ENCODE measurements at places on chromosomes 2 and 18.

- no peak for ATAC-seq
Measured at GRCh38 chr2:132824716-132825115, 154.7 kb upstream of the LYPD1 start.

DNA sequence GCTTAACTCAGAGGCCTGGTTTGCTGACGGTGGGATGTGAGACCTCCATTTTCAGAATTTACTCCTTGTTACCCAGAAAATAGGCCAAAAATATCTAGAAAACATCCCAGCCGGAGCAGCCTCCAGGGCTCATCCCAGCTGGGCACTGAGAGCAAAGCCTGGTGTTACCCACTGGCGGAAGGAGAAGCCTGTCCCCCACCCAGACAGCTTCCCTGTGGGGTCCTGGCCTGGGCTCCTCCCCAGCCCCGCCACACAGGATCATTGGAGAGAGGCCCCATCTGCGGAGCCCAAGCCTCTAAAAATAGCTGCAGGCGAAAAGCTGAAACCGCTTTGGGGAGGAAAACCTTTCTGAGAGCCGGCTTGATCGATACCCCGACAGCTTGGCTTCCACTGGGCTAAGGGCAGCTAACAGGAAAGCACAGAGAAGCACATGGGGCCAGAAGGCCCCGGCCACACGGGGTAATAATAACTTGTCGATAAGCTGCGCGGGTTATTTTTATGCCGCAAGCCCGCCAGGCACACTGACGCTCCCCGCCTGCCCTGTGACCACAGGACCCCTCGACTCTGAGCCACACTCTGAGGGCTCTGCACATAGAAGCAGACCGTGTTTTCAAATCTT, 26.9 kb upstream of the FAHD2A start:
- ATAC-seq = no peak

DNA sequence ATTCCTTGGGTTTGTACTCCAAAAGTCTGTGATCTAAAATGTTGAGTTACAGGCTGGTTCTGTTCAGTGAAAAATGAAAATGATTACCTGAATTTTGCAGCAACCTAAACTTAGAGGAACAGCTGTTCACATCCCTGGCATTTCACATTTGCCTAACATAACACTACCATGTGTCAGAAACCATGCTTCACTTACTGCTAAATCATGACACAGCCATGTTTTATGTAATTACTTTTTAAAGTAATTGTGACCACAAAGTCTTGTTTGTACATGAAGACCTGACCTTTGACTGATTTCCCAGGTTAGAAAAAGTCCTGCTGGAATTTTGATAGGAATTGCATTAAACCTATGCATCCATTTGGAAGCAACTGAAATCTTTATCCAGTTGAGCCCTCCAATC, 79.1 kb downstream of the FAM168B start:
- no peak for ATAC-seq

GRCh38 chr2:60303680-60304079, 249.8 kb downstream of the BCL11A start:
- ATAC-seq = no peak

DNA sequence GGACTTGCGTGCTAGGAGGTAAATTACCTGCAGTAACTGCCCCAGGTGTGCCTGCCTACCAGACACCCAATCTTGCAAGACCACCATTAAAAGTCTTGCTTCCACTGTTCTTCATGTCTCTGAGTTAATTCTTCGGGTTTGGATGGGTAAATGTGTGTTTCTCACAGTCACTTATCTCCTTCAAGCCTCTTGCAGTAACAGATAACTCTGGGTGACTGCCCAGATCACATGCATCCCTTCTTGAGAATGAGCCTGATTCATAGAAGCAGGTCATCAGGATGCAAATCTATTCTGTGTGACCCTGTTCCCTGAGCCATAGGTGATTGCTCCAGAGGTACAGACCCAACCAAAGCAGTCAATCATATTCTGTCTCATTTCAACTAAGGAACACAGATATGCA, 194.6 kb downstream of the METTL4 start:
- ATAC-seq = no peak

DNA sequence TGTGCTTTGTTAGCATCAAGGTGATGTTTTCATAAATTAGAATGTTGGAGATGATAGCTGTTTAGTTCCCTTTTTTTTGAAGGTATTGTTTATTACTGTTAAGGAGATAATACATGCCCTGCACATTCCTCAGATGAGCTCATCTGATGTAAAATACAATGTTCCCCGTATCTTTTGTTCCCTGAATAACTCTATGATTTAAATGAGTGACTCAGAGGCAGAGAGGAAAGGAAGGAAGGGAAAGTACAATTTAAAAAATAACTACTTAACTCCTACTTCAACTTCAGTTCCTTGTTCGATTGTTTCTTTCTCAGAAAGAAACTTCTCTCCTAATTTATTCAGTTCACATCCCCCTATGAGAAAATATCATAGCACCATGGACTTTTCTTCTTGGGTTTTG, 208.7 kb downstream of the KCNE4 start:
- ATAC-seq = peak; percentile 31

DNA sequence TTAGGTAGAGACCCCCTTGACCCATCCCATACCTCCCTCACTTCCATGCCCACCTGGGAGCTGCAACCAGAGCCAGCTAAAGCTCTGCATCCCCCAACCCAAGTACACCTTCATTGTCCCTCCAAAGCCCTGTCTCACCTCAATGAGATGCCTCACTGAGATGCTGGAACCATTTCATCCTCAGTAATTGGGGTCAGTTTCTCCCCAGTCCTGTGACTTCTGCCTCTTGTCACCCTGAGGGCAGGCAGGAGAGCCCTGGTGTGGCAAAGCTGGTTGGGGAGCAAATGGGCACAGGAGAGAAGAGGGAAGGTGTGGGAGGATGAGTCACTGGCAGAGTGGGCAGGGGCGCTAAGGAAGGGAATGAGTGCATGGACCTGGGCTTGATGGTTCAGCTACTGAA, 27.9 kb upstream of the NT5DC4 start:
- no peak for ATAC-seq

DNA sequence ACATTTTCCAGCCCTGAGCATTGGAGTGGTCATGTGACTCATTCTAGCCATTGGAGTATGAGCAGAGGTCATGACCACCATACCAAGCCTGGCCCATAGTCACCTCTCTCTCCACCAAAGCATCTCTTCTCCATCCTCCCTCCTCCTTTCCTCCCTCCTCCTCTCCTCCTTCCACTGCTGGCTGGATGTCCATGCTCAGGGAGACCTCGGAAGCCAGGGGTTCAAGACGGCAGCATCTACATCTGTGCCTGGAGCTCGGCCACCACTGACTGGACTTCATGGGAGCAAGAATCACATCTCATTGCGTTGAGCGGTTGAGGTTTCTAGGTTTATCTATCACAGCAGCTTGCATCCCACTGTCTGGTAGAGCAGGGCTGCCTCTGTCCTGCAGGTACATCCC, 252.4 kb downstream of the NDUFA10 start:
- ATAC-seq = no peak

GRCh38 chr2:19068206-19068605, 290.2 kb downstream of the OSR1 start:
- ATAC-seq = no peak

DNA sequence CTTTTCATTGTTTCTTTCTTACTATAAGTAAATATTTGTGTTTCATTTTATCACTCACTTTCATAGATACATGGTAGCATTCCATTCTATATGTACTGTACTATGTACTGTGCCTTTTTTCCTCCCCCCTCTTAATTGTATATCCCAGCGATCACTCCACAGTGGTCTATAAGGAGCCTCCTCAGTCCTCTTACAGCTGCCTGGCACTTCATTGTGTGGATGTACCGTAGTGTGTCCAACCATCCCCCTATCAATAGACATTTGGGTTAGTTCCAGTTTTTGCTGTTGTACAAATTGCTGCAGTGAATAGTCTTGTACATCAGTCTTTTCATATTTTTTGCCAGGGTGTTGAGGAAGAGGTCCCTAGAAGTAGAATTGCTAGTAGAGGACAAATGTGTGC, 21.4 kb upstream of the DRC1 start:
- ATAC-seq = no peak

DNA sequence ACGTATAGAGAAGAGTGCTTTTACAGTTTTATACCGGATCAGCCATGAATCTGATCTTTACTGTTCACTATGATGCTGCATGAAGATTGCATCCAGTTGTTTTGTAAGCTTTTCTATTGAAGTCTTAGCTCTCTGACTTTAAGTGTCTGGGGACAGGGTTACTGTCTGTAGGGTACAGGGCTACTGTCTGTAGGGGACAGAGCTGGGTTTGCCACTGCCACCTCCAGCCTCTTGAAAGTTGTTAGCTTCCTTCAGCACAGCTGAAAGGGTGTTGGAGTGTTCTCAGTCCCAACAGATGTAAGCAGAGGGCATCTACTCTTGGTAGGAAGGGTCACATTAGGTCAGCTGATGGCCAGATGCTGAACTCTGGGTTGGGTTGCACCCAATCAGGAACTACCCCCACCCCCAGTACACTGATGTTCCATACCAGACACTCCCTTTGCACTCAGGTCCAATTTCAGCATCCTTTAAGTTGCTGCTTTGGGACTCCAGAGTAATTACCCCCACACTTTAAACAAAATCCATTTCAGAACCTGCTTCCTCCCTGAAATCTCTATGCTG, 58.0 kb downstream of the MYL12B start:
- peak; percentile 50 for ATAC-seq

GRCh38 chr2:176283291-176284068, 14.2 kb downstream of the MTX2 start:
- no peak for ATAC-seq

- ATAC-seq = no peak
Measured at GRCh38 chr2:3491306-3491705, 28.0 kb downstream of the ADI1 start.

DNA sequence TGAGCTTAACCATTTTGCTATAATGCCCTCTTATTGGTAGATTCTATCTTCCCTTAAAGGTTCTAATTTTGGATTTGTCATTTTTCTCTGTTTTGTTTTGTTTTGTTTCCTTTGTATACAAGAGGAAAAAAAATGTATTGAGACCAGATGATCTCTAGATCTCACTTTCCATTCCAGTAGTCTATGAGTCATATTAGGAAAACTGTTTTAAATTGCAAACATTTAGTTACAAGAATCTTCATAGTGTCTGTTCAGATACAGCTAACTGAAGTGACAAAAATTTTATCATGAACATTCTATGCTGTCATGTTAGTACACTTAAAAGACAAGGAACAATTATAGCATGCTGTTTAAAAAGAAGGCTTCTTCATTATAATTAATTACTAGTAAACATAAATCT, 322.8 kb downstream of the LRRTM4 start:
- no peak for ATAC-seq

DNA sequence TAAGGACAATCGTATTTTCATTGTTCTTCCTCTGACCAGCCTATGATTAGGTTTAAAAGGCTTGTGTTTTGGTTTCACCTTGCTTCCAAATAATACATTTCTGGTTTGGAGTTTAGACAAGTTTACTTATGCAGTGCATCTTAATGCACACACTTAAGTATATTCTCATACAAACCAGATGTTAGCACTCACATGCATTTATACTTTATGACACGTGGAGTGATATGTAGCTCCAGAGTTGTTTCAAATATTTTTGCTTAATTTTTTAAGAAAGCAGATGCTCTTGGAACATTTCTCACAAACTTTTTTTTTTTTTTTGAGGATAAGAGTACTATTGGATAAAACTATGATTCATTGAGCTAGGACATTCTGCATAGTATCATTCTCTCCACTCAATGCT, 109.9 kb downstream of the PDE1A start:
- ATAC-seq = no peak

- no peak for ATAC-seq
Measured at GRCh38 chr18:13527730-13528129, 198.6 kb downstream of the FAM210A start.

GRCh38 chr18:34650121-34650545, 60.0 kb upstream of the DTNA start:
- no peak for ATAC-seq

- no peak for ATAC-seq
Measured at GRCh38 chr2:127037476-127037875, 69.5 kb downstream of the BIN1 start.

DNA sequence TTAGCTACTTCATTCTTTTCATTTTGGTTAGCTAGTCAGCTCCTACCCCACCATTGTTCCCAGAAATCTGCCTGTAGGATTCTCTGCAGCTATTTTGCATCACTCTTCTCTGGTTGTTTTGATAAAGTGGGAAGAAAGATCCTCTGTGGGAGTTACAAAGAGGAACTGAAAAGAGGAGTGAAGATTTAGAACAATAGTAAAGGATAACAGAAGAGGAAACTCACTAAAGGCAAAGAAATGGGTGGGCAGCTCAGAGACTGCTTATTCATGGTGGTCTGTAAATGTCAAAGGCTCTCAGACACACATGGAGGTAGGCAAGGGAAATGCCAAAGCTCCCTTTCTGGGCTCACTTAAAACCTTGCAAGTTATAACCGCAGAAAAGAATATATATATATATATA, 17.2 kb upstream of the CD207 start:
- ATAC-seq = no peak

GRCh38 chr2:84486441-84487115, 27.5 kb upstream of the SUCLG1 start:
- peak; percentile 32 for ATAC-seq

DNA sequence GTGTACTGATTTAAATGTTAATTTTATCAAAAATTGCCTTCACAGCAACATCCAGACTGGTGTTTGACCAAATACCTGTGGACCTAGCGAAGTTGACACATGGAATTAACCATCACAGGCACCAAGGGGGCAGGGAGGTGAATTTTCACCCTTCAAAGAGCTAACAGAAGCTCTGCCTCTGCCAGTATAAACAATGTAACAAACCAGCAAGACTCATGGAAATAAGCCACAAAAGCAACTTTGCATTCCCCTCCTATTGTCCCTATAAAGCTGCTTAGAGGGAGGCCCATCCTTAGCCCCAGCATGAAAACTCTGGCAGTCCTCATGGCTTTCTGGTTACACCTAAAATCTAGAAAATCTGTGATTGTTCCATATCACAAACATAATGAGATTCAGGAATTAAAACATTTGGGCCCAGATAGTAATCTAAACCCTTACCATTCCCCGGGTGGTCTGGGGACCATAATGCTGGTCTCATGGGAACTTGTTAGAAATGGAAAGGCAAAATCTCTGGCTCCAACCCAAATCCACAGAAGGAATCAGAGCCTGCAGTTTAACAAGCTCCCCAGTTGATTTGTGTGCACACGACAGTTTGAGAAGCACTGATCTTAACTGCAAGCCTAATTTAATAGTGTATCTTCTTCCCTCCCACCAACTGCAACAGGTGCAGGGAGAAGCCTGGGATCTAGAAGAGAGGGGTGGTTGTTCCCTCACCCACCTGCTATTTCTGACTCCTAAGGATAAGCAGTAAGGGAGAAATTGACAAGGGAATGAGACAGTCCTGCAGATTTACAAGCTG, 23.1 kb downstream of the SERPINB11 start:
- ATAC-seq = no peak

GRCh38 chr2:165793161-165793778, 777 bp downstream of the GALNT3 start:
- ATAC-seq = no peak

GRCh38 chr2:322326-322725, 34.4 kb upstream of the ALKAL2 start:
- no peak for ATAC-seq

DNA sequence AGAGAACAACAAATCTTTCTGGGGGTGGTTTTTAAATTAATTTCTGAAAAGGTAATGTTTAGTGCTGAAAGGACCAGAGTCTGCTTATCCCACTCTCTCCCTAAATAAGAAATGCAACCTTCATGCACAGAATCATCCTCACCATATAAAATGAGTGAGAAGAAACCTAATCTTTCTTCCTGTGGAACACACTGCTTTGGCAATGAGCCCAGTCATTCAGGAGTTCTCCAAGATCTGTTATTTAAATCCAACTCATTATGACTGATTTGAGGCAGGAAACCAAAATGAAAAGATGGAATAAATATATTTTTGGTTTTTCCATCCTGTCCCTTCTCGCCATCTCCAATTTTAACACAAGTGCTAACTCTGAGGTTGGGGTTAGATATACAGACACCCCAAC, 228.3 kb downstream of the SRBD1 start:
- no peak for ATAC-seq
